ENCODE measurements at places on chromosomes 7 and 10. TPM values are rescaled to one million over a fixed set of nuclear protein-coding genes. Genes with fewer than 3 reads are reported as not detected.

Gene THNSL1
- total RNA-seq = 0.54 TPM

- no peaks in the 10 kb centered on the region for H3K36me3 ChIP-seq
- no peaks in the 10 kb centered on the region for H3K27me3 ChIP-seq
- no peak overlapping the region for H3K4me3 ChIP-seq
- no peaks in the 10 kb centered on the region for H3K4me1 ChIP-seq
Observed at GRCh38 chr7:78939669-78940068, 513.8 kb downstream of the MAGI2 start.

DNA sequence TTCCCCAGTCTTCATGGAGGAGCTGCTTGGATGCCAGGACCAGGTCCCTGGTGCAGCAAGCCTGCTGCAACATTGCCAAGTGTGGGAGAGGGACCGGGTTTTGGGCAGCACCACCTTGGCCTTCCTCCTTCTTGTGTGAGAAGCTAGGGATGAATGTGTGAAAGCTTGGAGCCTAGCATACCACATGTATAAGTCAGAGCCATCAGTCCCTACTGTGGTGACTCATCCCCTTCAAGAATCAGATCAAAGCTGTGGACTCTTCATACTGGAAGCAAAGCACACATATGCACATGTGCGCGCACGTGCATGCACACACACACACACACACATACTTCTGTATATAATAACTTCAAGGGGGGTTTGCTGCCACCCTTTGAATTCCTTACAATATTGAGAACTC is 527.8 kb downstream of the LRMDA start:
- H3K4me3 ChIP-seq = no peak overlapping the region
- no peaks in the 10 kb centered on the region for H3K27me3 ChIP-seq
- no peaks in the 10 kb centered on the region for H3K4me1 ChIP-seq

- peaks cover 3% of the 10 kb centered on the region for H3K4me1 ChIP-seq
- H3K4me3 ChIP-seq = no peak overlapping the region
- no peaks in the 10 kb centered on the region for H3K27me3 ChIP-seq
- no peaks in the 10 kb centered on the region for H3K36me3 ChIP-seq
- H3K27ac ChIP-seq = no peak overlapping the region
- no peak for DNase-seq
Observed at GRCh38 chr10:47309408-47310089, 9.6 kb downstream of the GDF10 start.

DNA sequence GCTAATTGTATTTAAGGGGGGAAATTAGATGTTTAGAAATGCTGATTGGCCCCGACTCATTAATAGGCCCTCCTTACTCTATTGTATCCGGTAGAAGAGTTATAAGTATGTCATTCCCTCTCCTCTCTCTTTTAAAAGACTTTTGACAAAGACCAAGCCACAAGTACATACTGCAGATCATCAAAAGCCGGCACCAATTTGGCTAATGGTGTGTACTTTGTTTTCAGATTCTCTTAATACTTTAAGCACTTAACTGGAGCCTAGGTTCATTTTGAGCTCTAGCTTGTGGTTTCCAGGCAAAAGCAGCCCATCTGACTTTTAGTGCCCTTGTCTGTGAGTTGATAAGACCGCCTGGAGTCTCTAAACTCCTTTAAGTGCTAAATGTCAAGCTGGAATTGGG is 210.0 kb upstream of the LYZL1 start:
- no peak overlapping the region for H3K27ac ChIP-seq
- no peaks in the 10 kb centered on the region for H3K27me3 ChIP-seq
- peaks cover 4% of the 10 kb centered on the region for H3K4me1 ChIP-seq

DNA sequence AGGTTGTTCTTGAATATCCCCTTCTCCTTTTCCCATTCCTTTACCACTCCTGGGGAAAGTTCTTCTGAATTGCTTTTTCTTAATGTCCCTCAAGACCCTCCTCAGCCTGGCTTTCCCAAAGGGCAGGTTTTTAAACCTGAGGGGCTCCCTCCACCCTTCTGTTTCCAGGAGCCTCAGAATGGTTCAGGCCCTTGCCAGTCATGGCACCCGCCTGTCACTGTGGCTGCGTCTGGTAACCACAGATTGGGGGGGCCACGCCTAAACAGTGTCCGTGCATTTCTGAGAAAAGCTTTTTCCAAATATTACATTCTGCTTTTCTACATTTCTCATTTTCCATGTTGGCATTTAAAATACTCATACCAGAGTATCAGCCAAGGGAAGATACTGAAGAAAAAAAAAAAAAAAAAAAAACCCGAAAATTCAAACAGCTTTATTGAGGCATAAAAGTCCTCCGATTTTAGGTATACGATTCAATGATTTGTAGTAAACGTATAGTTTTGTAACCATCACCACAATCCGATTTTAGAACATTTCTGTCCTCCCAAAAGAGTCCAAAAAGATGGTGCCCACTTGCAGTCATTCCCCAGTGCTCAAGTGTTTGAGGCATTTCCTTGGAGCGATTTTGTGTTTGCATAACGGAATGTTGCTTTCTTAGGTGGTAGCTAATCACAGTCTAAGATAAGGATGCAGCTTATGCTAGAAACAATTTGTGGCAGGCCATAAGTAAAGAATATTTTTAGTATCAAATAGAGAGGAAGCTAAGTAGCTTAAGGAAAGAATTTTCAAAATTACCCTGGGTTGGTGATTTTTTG is 22.1 kb downstream of the HKDC1 start:
- DNase-seq = no peak
- H3K27me3 ChIP-seq = no peaks in the 10 kb centered on the region
- H3K4me1 ChIP-seq = peaks cover 12% of the 10 kb centered on the region
- H3K36me3 ChIP-seq = no peaks in the 10 kb centered on the region

DNA sequence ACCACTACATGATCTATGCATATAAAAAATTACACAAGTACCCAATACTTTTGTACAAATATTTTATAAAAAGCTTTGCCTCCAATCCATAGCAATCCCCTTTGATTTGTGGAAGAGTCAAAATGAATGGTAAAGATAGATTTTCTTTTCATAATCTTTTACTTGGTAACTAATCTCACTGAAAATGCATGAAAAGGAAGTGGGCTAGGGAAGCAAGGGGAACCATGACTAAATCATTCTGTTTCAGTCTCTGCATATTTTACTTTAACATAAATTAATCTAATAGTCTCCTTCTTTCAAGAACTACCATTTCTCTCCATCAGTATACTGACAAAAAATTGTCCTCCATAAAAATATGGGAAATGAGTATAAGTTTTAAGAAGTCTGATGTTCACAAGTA is 96.9 kb downstream of the TES start:
- H3K4me3 ChIP-seq = no peak overlapping the region
- no peak overlapping the region for H3K27ac ChIP-seq
- no peaks in the 10 kb centered on the region for H3K27me3 ChIP-seq
- H3K36me3 ChIP-seq = no peaks in the 10 kb centered on the region

Gene TES
- total RNA-seq = 321 TPM

GRCh38 chr10:109282510-109282909 is 640.8 kb downstream of the XPNPEP1 start:
- H3K36me3 ChIP-seq = no peaks in the 10 kb centered on the region
- H3K4me3 ChIP-seq = no peak overlapping the region
- H3K27ac ChIP-seq = no peak overlapping the region
- DNase-seq = no peak

Gene FGFBP3
- 0.71 TPM for total RNA-seq

Measured in sigmoid colon (tissue), 7 donors.